NCI-H524 treated with DMSO at 0.1 percent for 48 hours (cell line): ENCODE measurements at places on chromosomes 16 and 17.
A peak's percentile ranks its signal among the peaks of the same experiment; 100 is the strongest.

GRCh38 chr17:30200106-30200505, 35.4 kb downstream of the SLC6A4 start:
- DNase-seq, result no peak

- DNase-seq, result no peak
Observed at GRCh38 chr17:27456681-27457359, 572 bp downstream of the KSR1 start.

DNA sequence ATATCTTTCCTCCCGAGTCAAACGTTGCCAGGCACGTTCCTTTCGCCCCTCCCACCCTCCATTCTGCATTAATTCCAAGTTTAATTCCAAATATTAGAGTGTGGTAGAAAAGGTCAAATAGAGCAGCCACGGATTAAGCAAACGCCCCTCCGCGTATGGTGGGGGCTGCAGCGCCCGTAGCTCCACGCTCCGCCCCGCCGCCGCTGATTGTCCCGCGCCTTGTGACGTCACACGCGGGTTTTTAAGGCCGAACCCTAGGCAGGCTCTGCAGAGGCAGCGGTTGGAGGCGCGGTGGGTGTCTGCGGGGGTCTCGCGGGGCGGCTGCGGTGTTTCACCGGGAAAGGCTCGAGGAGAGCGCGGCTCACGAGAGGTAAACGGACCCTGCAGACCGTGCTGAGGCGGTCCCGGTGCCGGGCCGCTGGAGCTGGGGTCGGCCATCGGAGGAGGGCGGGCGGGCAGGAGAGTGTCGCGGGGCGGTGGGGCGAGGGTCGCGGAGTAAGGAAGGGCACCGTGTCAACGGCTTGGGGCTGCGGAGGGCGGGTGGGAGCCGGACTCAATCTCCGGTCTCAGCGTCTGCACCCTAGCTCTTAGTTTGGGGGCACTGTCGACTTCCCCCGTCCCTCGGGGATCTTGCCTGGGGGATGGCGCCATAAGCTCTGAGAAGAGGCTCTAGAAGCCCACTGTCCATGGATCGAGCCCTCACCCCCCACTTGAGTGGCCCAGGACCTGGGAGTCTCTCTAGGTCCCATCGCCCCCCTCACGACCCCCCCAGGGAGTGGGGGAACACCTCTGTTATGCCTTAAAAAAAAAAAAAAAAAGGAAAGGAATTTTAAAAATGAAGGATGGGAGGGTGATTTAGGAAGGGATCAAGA, at the start of gene ARL4D:
ARL4D (plus strand) TSS at position 270 of the 872 bp plus-strand sequence. CDS start 740 bp downstream, outside the sequence.
- DNase-seq, result peak; percentile 22

- DNase-seq, result no peak
Observed at GRCh38 chr16:53434377-53435065, at the start of gene RBL2. Gene RBL2 (plus strand): TSS chr16:53434471. CDS start chr16:53434557, 86 bp downstream.

DNA sequence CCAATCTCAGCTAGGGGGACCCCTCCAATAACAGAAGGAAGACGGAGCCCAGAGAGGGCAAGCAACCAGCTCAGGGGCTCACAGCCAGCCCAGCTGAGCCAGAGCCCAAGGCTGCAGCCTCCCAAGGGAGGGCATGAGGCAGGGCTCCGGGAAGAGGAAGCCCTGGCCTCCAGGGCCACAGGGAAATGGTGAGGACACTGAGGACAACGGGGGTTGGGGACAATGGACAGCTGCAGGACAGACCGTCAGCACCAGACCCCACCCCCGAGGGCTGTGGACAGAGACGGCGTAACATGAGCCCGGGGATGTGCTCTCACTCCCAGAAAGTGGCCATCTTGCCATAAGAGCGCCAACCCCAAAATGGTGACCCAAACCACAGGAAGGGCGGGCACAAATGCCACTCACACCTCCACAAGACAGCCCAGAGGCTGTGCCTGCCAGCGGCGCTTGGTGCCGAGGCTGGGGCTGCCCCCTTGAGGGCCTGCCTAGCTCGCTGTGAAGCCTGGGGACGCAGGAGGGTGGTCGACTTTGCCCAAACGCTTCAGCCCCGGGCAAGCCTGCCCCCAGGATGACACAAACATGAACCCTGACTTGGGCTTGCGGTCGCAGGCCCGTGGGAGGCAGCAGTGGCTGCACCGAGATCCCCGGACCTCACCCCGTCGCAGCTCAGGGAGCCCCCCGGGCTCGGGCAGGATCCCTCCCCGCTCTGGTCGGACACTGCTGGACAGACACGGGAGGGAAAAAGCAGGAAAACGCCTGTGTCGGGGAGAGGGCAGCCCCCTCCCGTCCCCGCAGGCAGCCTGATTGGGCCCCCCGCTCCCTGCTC, 10.5 kb downstream of the PIMREG start:
- no peak for DNase-seq

DNA sequence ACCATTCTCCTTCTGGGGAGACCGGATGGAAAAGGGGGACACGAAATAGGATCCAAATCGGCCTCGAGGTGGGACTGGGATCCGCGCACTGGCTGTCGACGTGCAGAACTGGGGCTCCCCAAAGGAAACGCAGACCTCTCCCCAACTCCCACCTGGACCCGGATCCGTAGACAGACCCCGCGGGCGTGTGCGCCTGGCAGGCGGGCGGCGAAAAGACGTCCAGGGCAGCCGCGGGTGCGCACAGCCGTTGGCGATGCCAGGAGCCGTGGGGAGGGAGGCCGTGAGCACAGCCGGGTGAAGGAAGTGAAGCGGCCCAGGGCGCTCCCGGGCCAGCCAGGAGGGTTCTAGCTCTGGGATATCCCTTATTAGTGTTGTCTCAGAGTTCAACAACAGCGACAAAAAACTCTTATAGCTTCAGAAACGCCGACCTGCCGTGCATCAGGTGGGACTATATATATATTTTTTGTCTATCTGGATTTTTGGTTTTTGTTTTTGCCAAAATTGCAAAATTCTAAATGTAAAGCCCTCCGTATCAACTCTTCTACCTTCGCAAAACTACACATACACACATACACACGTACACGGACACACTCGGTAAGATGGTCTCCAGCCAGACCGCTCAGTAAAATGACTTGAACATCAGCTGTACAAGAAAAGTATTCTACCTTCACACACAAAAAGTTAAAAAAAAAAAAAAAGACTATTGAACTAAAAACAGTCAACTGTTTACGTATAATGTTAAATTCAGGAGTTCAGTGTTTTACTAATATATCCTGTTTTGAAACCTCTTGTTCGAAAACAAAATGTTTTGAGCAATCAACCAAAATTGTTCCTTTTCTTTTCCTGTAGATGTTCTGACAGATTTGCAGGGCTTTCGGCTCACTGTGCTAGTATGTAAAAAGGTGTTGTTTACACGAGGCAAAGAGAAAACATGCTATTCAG, 5.2 kb upstream of the AATF start:
- no peak for DNase-seq

DNA sequence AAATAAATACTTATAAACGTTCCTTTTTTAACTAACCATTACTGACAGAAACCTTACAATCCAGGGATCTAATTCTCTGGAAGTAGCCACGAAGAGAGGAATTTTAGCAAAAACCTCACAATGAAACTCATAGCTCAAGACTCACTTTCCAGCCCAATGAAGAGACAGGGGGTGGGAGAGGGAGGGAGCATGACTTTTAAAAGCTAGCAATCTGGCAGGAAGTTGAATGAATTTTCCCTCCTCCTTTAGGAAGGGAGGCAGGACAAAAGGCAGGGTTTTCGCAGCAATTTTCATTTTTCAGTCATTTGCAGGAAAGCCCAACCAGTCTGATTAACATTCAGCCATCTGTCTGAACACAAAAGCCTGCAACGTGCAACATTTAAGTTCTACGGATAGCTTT, 381.5 kb upstream of the PSMD7 start:
- DNase-seq, result no peak

GRCh38 chr16:11748404-11749254, 6.0 kb upstream of the TXNDC11 start:
- DNase-seq, result no peak

DNA sequence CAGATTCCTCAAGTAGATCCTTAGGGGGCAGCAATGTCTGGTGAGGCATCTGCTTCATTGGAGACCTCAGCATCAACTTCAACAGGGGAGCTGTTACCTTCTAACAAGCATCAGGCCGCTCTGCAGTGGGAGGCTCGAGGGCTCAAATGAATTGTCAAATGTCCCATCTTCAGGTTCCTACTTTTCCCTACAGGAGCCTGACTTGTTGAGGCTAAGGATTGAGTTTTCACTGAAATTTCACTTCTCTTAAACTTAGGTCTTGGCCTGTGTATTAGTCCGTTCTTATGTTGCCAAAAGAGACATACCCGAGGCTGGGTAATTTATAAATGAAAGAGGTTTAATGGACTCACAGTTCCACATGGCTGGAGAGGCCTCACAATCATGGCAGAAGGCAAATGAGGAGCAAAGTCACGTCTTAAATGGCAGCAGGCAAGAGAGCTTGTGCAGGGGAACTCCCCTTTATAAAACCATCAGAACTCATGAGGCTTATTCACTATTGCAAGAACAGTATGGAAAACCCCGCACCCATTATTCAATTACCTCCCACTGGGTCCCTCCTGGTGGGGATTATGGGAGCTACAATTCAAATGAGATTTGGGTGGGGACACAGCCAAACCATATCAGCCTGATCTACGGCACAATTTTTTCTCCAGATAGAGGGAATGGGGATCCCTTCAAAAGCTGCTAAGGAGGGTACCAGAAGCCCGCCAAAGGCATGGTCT, 5.1 kb upstream of the CD300LD start:
- DNase-seq, result no peak

GRCh38 chr16:48113471-48113870, 42.3 kb downstream of the ABCC12 start:
- no peak for DNase-seq

GRCh38 chr16:15494236-15494635, 59.8 kb downstream of the BMERB1 start:
- no peak for DNase-seq

GRCh38 chr16:82651921-82652601, 25.3 kb downstream of the CDH13 start:
- no peak for DNase-seq

- DNase-seq, result no peak
Observed at GRCh38 chr16:58046054-58046881, 20.7 kb downstream of the MMP15 start.

DNA sequence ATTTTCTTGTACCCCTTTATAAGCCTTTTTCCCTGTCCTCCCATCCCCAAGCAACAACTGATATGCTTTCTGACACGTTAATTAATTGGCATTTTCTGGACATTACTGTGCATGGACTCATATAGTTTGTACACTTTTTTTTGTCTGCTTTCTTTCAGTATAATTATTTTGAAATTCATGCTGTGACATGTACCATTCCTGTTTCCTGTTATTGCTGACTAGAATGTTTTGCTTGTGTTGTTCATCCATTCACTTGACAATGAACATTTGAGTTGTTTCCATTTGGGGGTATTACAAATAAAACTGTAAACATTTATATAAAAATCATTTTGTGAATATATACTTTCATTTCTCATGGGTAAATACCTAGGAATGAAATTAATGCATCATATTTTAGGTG, 50.6 kb downstream of the RBBP6 start:
- DNase-seq, result no peak

GRCh38 chr17:64259922-64260321, 3.1 kb downstream of the TEX2 start:
- no peak for DNase-seq

- no peak for DNase-seq
Observed at GRCh38 chr17:57735230-57735629, 9.9 kb downstream of the CCDC182 start.

- no peak for DNase-seq
Observed at GRCh38 chr17:81173052-81173761, 7.2 kb upstream of the AATK start.

GRCh38 chr17:222172-222571, 40.7 kb upstream of the DOC2B start:
- no peak for DNase-seq

DNA sequence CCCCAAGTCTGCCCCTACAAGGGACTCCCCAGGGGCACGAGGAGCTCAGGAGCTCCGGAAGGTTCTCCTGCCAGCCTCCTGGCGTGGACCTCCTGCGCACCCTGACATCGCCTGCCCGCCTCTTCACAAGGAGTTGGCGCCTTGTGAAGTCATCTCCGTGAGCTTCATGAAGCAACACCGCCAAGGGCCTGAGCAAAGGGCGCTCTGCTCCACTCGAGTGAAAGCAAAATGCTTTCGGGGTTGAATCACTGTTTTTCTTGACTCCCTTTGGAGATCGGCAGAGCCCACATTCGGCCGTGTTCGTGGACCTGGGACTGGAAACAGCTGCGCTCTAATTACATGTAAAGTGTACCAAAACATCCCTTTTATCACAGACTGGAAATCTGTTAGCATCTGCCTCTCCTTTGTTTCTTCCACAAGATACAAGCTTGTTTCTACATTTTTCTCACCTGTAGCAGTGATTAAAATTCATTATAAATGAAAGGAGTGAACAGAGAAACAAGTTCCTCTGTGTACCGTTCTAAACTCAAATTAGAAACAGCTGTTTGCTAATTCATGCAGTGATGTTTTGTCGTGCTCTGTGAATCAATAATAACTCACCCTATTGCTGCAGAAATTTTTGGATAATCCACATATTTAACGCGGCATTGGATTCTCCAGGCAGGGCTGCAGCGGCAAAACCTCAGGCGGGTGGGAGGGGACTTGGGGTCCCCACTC, 203.3 kb downstream of the ZNF423 start:
- DNase-seq, result no peak

DNA sequence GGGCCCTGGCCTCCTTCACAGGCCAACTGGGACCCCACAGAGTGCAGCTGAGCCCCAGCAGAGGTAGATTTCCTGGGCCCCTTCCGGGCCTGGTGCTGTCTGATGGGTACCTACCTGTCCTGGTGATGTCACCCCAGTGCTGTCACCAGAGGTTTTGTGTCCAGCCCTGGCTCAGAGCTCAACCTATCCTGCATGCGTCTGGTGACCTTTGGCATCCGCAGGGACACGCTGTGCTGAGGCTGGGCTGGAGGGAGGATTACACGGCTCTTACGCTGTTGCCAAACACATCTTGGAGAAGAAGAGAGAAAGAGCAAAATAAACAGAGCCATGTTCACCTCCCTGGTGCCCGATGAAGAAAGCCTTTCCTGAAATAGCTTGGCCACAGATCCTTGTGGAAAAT, 70.6 kb upstream of the MED9 start:
- no peak for DNase-seq

GRCh38 chr16:28285649-28286048, 6.7 kb upstream of the SBK1 start:
- DNase-seq, result no peak

- no peak for DNase-seq
Observed at GRCh38 chr17:28398280-28398981, 7.6 kb downstream of the SLC46A1 start.

DNA sequence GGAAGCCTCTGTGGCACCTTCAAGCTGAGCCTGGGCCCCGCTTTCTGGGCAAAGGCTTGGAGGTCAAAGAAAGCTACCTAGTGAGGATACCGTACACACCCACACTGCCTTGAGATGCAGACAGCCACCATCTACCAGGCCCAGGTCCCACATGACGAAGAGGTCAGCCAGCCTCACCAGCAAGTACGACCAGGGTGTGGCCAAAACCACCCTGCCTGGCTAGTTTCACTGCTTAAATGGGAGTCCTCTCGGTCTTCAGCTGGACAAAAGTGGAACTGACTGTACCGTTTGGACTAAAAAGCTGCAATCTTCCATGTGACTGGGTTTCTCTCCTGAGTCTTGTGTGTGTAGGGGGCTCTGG, 21.6 kb downstream of the VASN start:
- DNase-seq, result no peak
